ENCODE measurements at places on chromosomes 16 and 17.

- no peak for DNase-seq
Measured at GRCh38 chr17:82931699-82932517, 92.1 kb upstream of the ZNF750 start.

DNA sequence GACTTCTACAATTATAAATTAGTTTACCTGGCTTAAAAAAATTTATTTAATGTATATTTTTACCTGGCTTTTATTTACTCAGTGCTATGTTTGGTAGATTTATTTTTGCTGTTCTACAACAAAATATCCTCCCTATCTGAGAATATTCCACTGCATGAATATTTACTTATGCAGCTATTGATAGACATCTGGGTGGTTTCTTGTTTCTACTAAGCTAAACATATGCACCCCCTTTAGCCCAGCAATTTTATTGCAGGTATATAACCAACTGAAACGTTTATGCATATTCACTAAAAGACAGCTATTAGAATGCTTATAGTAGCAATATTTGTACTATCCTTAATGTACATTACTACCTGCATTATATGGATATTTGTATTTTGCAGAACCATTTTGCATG lies 187.7 kb upstream of the CPHXL start:
- no peak for DNase-seq

DNA sequence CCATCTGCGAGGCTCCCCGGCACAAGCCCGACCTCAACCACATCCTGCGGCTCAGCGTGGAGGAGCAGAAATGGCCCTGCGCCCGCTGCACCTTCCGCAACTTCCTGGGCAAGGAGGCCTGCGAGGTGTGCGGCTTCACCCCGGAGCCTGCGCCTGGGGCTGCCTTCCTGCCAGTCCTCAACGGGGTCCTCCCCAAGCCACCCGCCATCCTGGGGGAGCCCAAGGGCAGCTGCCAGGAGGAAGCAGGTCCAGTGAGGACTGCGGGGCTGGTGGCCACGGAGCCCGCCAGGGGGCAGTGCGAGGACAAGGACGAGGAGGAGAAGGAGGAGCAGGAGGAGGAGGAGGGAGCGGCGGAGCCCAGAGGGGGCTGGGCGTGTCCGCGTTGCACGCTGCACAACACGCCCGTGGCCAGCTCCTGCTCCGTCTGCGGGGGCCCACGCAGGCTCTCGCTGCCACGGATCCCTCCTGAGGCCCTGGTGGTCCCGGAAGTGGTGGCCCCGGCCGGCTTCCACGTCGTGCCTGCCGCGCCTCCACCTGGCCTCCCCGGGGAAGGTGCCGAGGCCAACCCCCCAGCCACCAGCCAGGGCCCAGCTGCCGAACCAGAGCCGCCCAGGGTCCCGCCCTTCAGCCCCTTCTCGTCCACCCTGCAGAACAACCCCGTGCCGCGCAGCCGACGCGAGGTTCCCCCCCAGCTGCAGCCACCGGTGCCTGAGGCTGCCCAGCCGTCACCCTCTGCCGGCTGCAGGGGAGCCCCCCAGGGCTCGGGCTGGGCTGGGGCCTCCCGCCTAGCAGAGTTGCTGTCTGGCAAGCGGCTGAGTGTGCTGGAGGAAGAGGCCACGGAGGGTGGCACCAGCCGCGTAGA lies 13.1 kb upstream of the PRR35 start:
- no peak for DNase-seq

GRCh38 chr16:49566432-49566831 lies 192.8 kb downstream of the C16orf78 start:
- DNase-seq: no peak

- DNase-seq: no peak
Measured at GRCh38 chr17:11986942-11987329, 10.3 kb downstream of the ZNF18 start.

DNA sequence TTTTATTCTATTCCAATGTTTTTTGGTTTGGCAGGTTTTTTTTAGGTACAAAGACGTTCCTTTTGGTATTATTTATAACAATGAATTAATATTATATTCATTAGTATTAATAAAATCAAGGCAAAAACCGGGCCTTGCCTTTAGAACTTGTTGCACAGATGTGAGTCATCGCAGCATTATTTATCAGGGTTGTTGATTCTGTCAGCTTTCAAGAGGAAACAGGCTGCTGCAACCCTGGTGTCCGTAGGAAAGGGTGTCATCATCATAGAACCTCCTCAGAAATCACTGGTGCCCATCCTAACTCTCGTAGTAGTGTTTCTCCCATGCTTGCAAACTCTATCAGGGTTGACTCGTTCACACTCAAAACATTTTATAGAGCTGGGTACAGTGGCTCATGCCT lies 10.2 kb upstream of the LRRC37B start:
- DNase-seq: no peak

DNA sequence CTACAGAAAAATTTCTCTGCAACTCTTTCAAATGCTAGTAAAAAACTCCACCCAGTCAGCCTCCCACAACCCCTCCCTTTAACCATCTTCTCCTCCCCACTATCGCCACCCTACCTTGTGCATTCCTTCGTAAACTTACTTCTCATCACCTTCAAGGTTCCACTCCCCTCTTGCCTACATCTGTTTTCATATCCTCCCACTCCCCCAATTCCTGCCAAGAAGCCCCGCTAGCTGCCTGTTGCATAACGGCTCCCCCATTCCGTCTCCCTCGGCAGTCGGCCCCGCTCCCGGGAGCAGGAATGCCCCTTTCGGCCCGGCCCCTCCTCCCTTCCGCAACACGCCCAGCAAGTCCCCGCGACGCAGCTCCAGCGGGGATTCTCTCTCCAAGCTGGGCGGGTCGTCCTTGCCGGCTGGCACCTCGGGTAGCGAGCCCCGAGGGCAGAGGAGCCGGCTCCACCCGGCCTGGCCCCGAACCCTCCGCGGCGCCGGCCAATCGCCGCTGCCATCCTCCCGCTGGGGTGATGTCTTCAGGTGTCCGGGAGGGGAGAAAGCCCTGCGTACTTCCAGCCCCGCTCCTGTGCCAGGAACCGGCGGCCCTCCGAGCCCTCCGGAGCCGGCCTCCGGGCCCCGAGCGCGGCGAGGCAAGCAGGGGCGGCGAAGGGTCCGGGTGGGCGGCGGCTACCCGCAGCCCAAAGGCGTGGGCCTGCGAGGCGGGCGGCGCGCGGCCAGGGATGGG lies 1.5 kb downstream of the PHLPP2 start:
- DNase-seq: peak; percentile 26

GRCh38 chr16:84899414-84899813 lies 79.6 kb downstream of the CRISPLD2 start:
- DNase-seq: no peak

Measured in stimulated activated CD4-positive, alpha-beta T cell treated with anti-CD3 and anti-CD28 coated beads, Interleukin-1b, Interleukin-23, amount 100 ng/mL, for 24 hours (primary cell).